ENCODE measurements at places on chromosomes 6 and 20. TPM values are rescaled to one million over a fixed set of nuclear protein-coding genes. Genes with fewer than 3 reads are reported as not detected.

CLIC1 gene
- 541 TPM for total RNA-seq

THEMIS gene
- total RNA-seq = not detected

- DNase-seq = no peak
These were observed 14.1 kb downstream of the BEND3 start for GRCh38 chr6:107101211-107101610.

DNA sequence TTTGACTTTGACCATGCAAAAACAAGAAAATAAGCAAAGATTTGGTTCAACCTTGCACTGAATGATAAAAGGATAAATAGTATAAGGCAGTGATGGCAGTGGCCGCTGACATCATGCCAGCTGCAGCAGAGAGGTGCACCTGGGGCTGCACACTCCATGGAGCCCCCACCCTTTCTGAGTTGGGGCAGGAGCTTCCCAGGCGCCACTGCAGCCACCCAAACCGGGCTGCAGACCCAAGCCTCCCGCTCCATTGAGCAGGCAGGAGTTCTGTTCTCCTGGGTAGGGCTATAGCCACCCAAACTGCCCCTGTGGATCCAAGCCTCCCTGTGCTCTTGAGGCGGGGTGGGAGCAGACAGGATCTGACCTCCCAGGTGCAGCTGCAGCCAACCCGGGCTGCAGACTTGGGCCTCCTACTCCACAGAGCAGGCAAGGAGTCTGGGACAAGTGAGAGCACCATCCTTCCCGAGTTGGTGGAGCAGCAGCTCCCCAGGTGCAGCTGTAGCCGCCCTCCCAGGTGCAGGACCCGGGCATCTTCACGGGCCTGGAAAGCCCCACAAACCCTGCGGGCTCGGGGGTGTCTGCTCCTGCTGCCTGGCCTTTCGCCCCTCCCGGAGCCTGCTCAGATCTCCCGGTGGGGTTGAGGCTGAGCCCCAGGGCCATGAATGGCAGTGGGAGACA, 537.9 kb downstream of the TENT5A start:
- no peak for DNase-seq

GRCh38 chr6:78770765-78771164, 96.6 kb upstream of the IRAK1BP1 start:
- DNase-seq = no peak

GRCh38 chr20:19778404-19778803, 20.3 kb downstream of the RIN2 start:
- DNase-seq = no peak

GRCh38 chr6:119215885-119216590, 133.5 kb downstream of the MAN1A1 start:
- no peak for DNase-seq
